HTR-8/SVneo (cell line): ENCODE measurements at places on chromosomes 13 and 19.
A peak's percentile ranks its signal among the peaks of the same experiment; 100 is the strongest.

DNA sequence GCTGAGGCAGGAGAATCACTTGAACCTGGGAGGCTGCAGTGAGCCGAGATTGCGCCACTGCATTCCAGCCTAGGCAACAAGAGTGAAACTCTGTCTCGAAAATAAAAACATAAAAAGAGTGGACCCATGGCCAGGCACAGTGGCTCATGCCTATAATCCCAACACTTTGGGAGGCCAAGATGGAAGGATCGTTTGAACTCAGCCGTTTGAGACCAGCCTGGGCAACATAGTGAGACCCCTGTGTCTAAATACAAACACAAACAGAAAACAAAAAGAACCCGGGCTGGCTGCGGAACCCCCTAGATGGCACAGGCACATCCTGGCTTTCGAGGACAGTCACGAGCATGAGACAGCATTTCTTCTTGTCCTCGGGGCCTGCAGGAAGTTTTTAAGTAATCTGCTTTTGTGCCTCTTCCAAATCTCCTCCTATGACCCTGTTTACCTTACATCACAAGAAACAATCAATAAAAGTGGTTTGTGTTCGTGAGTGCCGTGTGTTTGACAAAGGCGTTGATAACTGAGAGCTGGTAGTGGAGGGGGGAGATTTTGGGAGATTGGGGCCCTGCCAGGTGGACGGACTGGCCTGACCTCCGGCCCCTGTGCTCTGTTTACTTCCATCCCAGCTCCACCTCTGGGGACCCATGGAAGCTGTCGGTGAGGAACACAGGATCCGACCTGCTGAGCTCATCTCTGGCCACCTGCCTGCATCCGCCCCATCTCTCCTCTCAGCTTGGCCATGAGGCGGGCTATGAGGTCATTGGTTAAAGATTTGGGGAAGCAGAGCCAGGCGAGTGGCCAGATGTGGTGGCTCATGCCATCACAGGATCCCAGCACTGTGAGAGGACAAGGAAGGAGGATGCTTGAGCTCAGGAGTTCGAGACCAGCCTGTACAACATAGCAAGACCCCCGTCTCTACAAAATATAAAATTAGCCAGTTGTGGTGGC lies 5.9 kb upstream of the GDF15 start:
- DNase-seq = peak; percentile 55

DNA sequence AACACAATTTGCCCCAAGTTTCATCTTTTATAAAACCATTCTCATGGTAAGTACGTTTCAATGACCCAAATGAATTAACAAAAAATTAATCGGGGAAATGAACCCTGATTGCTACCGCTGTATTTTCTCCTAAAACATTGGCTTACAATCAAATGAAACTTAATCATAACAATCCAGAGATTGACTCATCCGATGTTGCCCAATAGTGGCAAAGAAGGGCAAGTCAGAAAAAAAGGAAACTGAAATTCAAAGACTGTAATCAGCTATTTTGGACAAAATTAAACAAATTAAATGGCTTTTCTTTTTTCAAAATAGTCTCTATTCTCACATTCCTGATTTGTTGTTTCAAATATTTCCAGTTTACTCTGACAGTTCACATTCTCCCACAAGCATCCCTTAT lies 3.9 kb upstream of the ACOD1 start:
- no peak for DNase-seq

DNA sequence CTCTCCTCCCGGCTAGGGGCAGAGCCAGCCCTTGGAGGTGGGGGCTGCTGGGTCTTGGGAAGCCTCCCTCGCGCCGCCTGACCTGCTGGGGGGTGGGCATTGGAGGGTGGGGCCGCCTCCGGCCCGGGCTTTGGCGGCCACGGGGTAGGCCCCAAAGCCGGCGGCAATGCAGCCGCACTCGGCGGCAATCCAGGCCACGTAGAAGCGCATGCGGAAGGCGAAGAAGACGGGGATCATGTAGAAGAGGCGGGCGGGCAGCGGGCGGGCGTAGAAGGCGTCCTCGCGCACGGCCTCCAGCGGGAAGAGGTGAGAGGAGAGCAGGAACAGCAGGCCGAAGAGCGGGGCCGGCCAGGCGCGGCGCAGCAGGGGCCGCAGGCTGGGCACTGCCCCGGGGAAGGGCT lies 7.7 kb upstream of the TMC4 start:
- no peak for DNase-seq

DNA sequence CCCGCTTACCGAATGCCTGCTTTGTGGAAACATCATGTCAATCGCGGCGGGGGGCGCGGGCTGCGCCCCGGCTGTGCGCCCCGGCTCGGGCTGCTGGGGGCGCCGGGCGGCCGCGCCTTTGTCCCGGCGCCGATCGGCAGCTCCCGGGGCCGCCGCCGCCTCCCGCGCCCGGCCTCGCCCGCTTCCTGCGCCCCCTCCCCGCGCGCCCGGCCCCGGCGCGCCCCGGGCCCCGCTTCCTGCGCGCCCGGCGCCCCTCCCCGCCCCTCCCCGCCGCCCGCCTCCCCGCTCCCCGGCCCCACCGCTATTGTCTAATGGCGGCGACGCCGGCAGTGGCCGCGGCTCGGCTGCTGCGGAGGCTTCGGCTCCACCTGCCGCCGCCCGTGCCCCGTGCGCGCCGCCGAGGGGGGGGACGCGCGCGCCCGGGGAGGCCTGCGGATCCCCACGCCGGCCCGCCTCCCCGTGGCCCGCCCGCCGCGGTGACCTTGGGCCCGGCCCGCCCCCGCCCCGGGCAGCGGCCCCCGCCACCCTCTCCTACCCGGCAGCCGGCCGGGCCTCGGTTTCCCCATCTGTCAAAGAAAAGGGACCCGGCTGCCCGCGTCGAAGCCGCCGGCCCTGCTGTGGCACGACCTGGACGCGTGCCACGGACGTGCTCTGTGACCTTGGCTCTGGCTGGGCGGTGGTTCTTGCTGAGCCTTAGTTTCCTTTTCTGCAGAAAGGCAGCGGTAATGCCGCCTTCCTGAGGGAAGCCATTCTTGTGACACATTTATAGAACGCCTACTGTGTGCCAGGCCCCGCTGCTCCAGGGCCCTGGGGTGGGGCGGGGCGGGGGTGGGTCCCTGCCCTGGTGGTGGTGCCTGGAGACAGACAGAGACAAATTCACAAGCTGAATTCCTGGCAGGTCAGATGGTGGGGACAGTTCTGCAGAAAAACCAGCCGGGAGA lies at the start of gene TLE5:
Gene TLE5 (minus strand): TSS at position 331 of the 941 bp plus-strand sequence. CDS start 295 bp downstream, at position 36.
- DNase-seq = peak; percentile 31

DNA sequence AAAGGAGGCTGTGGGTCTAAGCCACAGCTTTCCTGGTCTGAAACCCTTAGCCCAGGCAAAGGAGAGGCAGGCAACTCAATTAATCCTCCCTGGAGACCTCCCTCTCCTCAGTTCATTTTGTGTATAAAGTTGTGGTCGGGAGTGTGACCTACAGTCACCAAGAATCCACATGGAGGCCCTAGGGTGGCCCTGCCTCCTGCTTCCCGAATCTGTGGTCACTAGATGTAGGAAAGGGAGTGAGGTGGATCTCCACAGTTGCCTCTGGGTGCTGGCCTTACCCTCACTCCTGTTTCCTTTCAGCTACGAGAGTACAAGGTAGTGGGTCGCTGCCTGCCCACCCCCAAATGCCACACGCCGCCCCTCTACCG lies 1.3 kb downstream of the RPL18A start:
- DNase-seq = no peak

GRCh38 chr13:103540382-103540765 lies 474.2 kb upstream of the SLC10A2 start:
- no peak for DNase-seq

GRCh38 chr19:32067685-32068084 lies 277.7 kb upstream of the ZNF507 start:
- no peak for DNase-seq

DNA sequence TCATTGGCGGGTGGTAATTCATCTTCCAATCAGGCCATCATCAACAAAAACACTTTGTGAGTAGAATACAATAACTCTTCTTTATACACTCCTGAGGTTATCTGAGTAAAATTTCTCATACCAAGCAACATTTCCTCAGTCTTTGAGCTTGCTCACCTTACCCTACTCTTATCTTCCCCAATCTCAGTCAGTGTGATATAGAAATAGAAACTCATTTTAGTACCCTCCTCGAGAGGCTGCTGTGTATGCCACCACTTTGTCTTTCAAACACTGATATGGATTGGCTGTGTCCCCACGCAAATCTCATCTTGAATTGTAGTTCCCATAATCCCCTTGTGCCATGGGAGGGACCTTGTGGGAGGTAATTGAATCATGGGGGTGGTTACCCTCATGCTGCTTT lies 209.7 kb downstream of the RBM26 start:
- no peak for DNase-seq

- DNase-seq = peak; percentile 53
Observed at GRCh38 chr19:44644402-44645016, 799 bp downstream of the PVR start.
